ENCODE measurements at places on chromosomes 7 and 10.

DNA sequence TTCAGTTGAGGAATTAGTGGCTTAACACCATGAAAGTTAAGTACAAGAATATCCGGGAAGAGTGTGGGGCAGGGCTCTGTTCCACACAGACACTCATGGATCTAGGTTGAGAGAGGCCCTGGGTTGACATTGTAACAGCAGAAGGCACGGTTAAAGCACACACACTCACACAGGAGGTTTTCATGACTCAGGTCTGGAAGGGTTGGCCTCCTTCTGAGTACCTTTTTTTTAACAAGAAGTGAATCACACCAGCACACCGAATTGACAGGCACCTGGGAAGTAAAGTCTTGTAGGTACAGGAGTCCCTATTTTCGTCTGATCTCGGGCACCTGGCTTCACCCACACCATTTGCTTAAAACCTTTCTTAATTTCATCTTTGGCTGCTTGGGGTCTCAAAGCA is 509.4 kb upstream of the ADARB2 start:
- no peak for DNase-seq

GRCh38 chr10:117092386-117092785 is 45.7 kb downstream of the VAX1 start:
- DNase-seq = no peak

DNA sequence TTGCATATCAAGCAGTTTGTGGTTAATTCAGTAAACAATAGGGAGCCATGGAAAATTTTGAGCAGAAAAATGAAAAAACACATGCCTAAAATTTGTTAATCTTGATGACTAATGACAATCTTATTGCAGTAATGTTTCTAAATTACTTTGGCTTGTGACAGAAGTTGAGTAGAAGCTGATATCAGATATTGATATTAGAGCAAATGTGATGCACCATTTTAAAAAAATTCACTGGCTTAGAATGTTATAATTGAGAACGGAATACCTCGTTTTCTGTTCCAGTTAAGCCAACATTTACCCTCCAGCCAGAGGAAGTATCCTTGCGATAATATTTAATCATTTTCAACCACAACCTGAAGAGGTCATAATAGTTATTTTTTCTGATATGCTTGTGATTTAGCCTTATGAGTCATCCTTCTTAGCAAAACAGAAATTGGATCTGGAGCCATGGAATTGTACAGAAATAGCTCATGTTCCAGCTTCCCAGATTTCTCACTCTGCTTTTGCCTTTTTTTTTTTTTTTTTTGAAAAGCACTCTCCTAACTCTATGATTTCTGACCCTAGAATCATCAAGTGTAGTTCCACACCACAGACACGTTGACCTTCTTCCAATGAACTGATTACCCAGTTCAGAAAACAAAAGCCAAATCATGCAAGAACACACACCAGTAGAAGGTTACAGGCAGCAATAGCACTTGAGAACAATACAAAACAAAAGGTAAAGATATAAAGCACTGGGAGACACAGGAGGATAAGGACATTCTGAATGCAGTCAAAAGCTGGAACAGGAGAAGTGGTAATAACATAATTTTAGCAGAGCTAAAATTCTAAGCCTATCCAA is 96.8 kb upstream of the PHYHIPL start:
- DNase-seq = peak; percentile 76

GRCh38 chr10:28939281-28940157 is 262.2 kb downstream of the BAMBI start:
- DNase-seq = peak; percentile 63

- DNase-seq = no peak
Observed at GRCh38 chr7:50333221-50333651, 28.7 kb downstream of the IKZF1 start.

GRCh38 chr7:127322351-127322750 is 69.6 kb upstream of the GRM8 start:
- DNase-seq = no peak

GRCh38 chr10:48442809-48443177 is 136.3 kb downstream of the MAPK8 start:
- no peak for DNase-seq

GRCh38 chr10:132521041-132521465 is 16.5 kb upstream of the INPP5A start:
- DNase-seq = no peak

GRCh38 chr10:24360282-24361127 is 151.6 kb downstream of the KIAA1217 start:
- DNase-seq = peak; percentile 66

DNA sequence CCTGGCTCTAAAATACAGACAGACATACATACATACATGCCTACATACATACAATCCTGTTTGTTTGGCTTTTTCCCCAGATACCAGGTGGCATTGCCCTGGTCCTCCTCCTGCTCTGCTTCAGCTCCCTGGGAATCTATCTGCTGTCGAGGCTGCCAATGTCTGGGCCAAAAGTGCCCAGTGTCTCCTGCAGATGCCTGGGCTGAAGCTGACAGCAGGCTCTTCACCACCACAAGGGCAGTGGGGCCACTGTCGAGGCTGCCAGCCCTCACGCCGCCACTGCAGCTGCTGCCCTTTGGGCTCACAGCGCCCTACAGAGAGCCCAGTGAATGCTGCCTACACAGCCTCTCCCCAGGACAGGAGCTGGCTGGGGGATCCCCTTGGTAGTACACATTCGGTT is 18.0 kb upstream of the STN1 start:
- DNase-seq = no peak

- DNase-seq = no peak
Observed at GRCh38 chr7:3092468-3092867, 48.8 kb upstream of the CARD11 start.

DNA sequence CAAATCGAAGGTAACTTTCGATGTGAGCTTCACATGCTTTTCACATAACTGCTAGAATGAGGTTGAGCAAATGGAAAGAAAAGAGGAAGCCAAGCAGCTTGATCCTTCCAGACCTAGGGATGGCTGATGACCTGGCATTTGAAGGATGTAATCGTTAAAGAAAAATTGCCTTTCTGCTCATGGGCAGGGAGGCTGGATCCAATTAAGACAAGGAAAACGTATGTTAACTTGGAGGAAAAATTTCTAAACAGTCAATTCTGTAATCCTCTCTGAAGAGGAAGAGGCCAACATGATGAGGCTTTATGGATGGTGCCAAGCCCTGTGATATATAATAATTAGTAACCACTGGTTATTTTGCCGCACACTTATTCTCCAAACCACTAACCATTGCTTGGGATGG is 12.5 kb downstream of the GRK5 start:
- DNase-seq = no peak

DNA sequence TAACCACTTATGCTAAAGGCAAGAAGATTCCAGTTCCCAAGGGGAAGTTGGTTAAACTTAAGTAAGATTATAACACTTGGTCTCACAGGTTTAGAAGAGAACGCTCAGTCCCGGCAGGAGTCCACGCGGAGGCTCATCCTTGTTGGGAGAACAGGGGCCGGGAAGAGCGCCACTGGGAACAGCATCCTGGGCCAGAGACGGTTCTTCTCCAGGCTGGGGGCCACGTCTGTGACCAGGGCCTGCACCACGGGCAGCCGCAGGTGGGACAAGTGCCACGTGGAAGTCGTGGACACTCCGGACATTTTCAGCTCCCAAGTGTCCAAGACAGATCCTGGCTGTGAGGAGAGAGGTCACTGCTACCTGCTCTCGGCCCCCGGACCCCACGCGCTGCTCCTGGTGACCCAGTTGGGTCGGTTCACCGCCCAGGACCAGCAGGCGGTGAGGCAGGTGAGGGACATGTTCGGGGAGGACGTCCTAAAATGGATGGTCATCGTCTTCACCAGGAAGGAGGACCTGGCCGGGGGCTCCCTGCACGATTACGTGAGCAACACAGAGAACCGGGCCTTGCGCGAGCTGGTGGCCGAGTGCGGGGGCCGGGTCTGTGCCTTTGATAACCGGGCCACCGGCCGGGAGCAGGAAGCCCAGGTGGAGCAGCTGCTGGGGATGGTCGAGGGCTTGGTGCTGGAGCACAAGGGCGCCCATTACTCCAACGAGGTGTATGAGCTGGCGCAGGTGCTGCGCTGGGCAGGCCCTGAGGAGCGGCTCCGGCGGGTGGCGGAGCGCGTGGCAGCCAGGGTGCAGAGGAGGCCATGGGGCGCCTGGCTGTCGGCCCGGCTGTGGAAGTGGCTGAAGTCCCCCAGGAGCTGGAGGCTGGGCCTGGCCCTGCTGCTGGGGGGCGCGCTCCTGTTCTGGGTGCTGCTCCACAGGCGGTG is 3.8 kb downstream of the GIMAP1 start:
- no peak for DNase-seq

GRCh38 chr10:32957341-32958084 is 517 bp downstream of the ITGB1 start:
- no peak for DNase-seq

- no peak for DNase-seq
Observed at GRCh38 chr7:90717296-90718060, 121.4 kb downstream of the CDK14 start.

- DNase-seq = no peak
Observed at GRCh38 chr7:157219154-157219553, 80.4 kb downstream of the UBE3C start.

GRCh38 chr10:79127151-79127961 is 58.6 kb downstream of the ZMIZ1 start:
- DNase-seq = no peak
